Fibroblast of lung (primary cell): ENCODE measurements at places on chromosomes 1 and 21. TPM values are rescaled to one million over a fixed set of nuclear protein-coding genes. Genes with fewer than 3 reads are reported as not detected.
A peak's percentile ranks its signal among the peaks of the same experiment; 100 is the strongest.

DNA sequence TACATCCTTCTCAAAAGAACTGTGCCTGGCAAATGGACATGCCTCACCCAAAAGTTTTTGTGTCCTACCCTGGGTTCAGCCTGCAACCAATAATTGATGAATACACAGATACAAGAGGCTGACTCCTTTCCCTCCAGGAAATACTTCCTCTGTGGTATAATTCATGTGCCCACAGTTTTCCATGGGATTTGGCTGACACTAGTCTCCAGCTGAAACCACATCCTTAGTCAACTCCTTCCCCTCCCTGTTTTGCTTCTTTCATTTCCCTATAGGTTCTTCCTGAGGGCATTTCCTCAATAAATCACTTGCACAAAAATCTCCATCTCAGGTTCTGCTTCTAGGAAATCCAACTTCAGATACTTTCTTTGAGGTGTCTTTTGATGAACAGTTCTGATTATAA, 436.6 kb upstream of the C1orf87 start:
- no peak overlapping the region for H3K4me3 ChIP-seq
- no peaks in the 10 kb centered on the region for H3K4me1 ChIP-seq
- H3K36me3 ChIP-seq = no peaks in the 10 kb centered on the region
- no peaks in the 10 kb centered on the region for H3K27me3 ChIP-seq

GRCh38 chr1:209435654-209436566, 147.6 kb upstream of the CAMK1G start:
- no peaks in the 10 kb centered on the region for H3K4me1 ChIP-seq
- no peaks in the 10 kb centered on the region for H3K27me3 ChIP-seq
- no peak overlapping the region for H3K27ac ChIP-seq
- peak; percentile 74 for DNase-seq
- H3K4me3 ChIP-seq = no peak overlapping the region

DNA sequence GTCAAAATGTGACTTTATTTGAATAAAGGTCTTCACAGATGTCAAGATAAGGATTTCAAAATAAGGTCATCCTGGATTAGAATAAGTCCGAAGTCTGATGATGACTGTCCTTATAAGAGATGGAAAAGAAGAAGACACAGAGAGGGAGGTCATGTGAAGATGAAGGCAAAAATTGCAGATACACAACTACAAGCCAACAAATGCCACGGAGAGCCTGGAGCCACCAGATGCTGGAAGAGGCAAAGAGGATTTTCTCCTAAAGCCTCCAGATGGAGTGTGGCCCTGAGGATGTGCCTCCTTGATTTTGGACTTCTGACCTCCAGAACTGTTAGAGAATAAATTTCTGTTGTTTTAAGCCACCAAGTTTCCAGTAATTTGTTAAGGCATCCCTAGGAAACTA, 31.2 kb downstream of the SLAMF1 start:
- H3K4me1 ChIP-seq = no peaks in the 10 kb centered on the region
- no peak overlapping the region for H3K27ac ChIP-seq
- H3K27me3 ChIP-seq = no peaks in the 10 kb centered on the region
- H3K4me3 ChIP-seq = no peak overlapping the region

- H3K4me3 ChIP-seq = no peak overlapping the region
- DNase-seq = no peak
- no peaks in the 10 kb centered on the region for H3K4me1 ChIP-seq
- H3K36me3 ChIP-seq = no peaks in the 10 kb centered on the region
- no peak overlapping the region for H3K27ac ChIP-seq
These were observed 47.4 kb downstream of the NPHP4 start for GRCh38 chr1:5944843-5945167.

DNA sequence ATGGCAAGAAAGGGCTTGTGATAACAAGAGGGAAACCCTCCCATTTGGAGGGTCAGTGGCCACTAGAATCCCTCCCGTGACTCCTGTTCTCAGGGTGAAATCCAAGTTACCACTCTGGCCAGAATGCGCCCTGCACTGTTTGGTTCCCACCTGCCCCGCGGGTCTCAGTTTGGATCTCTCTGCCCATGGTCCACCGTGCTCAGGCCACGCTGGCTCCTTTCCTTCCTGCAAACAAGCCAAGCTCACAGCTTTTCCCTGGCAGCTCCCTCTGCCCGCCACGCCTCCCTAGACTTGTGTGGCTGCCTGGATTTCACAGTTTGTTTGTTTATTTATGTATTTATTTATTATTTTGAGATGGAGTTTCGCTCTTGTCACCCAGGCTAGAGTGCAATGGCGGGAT, 179.5 kb upstream of the VAMP3 start:
- no peaks in the 10 kb centered on the region for H3K36me3 ChIP-seq
- H3K4me1 ChIP-seq = no peaks in the 10 kb centered on the region
- H3K27me3 ChIP-seq = no peaks in the 10 kb centered on the region
- no peak overlapping the region for H3K4me3 ChIP-seq
- DNase-seq = no peak

DNA sequence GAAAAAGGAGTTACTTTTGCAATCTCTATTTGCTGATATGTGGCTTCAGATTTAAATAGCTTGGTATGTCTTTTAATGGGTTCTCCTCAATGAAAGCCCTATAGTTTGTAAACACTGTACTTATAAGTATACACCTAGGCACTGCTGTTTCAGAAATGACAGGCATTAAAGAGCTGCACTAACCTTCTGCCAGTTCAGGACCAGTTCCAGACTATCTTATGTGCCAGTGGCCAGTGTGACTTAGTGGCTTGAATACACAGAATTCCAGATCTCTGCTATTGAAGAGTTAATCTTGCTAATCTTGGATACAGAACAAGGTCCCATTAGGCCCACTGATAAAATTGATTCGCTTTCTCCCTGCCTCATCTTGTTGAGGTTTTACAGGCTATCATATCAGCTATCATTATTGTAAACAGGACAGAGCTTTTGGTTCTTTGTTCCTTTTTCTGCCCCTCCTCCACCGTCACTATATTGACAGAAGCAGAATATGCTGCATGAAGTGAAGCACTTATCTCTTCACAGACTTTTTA, 337.5 kb downstream of the LRRIQ3 start:
- no peak overlapping the region for H3K27ac ChIP-seq
- no peaks in the 10 kb centered on the region for H3K36me3 ChIP-seq
- H3K4me3 ChIP-seq = no peak overlapping the region
- no peak for DNase-seq

- H3K4me1 ChIP-seq = no peaks in the 10 kb centered on the region
- no peaks in the 10 kb centered on the region for H3K36me3 ChIP-seq
- peaks cover 2% of the 10 kb centered on the region for H3K27me3 ChIP-seq
- H3K4me3 ChIP-seq = no peak overlapping the region
- no peak overlapping the region for H3K27ac ChIP-seq
These were observed 37.9 kb upstream of the EEIG2 start for GRCh38 chr1:108521990-108522393.

DNA sequence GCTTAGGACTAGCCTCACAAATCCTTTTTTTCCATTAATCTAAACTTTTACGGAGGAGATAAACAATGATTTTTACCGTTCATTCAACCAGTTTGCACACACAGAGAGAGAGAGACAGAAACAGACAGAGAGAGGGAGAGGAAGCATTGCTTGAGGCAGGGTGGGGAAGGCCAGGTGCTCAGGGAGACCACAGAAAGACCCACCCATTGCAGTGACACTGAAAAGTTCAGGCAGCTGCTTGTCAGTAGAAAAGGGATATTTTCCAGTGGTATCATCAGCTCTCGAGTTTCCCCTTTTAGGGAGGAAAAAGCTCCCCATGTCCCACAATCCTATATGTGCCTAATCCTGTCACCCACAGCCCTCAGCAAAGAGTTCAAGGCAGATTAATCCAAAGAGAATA, 27.2 kb downstream of the TCP10L start:
- H3K27me3 ChIP-seq = no peaks in the 10 kb centered on the region
- no peak overlapping the region for H3K27ac ChIP-seq
- no peak overlapping the region for H3K4me3 ChIP-seq

Gene GPR3
- total RNA-seq = 0.17 and 0.26 TPM in 2 replicates

DNA sequence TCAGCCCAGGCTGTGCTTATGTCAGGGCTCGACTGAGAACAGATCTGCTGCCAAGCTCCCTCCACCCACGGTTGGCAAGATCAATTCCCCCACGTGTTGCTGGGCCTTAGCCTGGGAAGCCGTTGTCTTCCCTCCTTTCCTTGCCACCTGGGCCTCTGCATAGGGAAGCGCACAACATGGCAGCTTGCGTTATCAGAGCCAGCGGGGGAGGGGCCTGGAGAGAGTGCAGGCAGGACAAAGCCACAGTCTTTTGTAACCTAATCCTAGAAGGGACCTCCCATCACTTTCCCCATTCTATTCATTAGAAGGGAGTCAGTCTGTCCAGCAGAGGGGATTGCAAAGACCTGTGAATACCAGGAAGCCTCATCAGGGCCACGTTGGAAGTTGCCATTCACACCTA, 17.0 kb upstream of the IGSF21 start:
- H3K27ac ChIP-seq = no peak overlapping the region
- H3K36me3 ChIP-seq = no peaks in the 10 kb centered on the region
- no peak overlapping the region for H3K4me3 ChIP-seq
- DNase-seq = no peak
- no peaks in the 10 kb centered on the region for H3K27me3 ChIP-seq
- no peaks in the 10 kb centered on the region for H3K4me1 ChIP-seq

GRCh38 chr1:10669570-10669969, 126.9 kb downstream of the CASZ1 start:
- H3K4me3 ChIP-seq = no peak overlapping the region
- DNase-seq = no peak
- no peaks in the 10 kb centered on the region for H3K36me3 ChIP-seq
- H3K27me3 ChIP-seq = no peaks in the 10 kb centered on the region

Gene SPRR2A
- not detected in 2 replicates for total RNA-seq

GRCh38 chr1:10794724-10795275, 1.6 kb downstream of the CASZ1 start:
- peak overlapping the region; percentile 25 for H3K4me3 ChIP-seq
- no peaks in the 10 kb centered on the region for H3K36me3 ChIP-seq
- peak; percentile 11 for DNase-seq
- no peak overlapping the region for H3K27ac ChIP-seq
- peaks cover 38% of the 10 kb centered on the region for H3K27me3 ChIP-seq
- peaks cover 3% of the 10 kb centered on the region for H3K4me1 ChIP-seq

- H3K27me3 ChIP-seq = no peaks in the 10 kb centered on the region
- no peak overlapping the region for H3K4me3 ChIP-seq
- no peak overlapping the region for H3K27ac ChIP-seq
- peaks cover 10% of the 10 kb centered on the region for H3K4me1 ChIP-seq
- no peaks in the 10 kb centered on the region for H3K36me3 ChIP-seq
- peak; percentile 94 for DNase-seq
These were observed 505.2 kb downstream of the PLPP3 start for GRCh38 chr1:56074007-56074651.

Gene FBLIM1
- total RNA-seq = 17.3 and 27.7 TPM in 2 replicates

- peak; percentile 89 for DNase-seq
- no peaks in the 10 kb centered on the region for H3K27me3 ChIP-seq
- no peaks in the 10 kb centered on the region for H3K36me3 ChIP-seq
These were observed 49.5 kb downstream of the CHD1L start for GRCh38 chr1:147292012-147292411.

Gene PWP2
- 3.8 and 37.0 TPM in 2 replicates for total RNA-seq

Gene TMPRSS2
- 0.17 and 0.26 TPM in 2 replicates for total RNA-seq

DNA sequence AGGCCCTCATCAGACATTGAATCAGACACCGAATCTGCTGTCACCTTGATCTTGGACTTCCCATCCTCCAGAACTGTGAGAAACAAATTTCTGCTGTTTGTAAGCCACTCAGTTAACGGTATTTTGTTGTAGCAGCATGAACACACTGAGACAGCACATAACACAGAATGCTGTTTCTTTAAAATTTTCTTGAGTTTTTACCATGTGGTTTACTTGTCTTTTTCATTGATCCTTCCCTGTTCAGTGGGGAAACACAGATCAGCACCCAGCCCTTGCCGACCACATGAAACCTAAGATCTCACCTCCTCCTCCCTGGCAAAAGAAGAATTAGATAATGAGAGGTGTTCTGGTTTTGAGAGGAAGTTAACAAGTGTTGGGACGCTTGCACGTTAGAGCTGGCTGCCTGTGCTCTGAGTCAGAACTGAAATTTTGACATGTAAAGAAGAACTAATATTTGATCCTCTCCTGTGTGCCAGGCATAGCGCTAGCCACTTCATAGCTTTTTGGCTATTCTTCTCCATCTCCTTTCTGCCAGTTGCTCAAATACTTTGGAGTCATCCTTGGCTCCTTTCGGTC, 179.6 kb downstream of the DHRS3 start:
- peaks cover 21% of the 10 kb centered on the region for H3K4me1 ChIP-seq
- no peak overlapping the region for H3K27ac ChIP-seq
- no peaks in the 10 kb centered on the region for H3K27me3 ChIP-seq
- H3K36me3 ChIP-seq = no peaks in the 10 kb centered on the region
- no peak for DNase-seq

Gene SERPINC1
- total RNA-seq = under 0.01 TPM in 1 of 2 replicates, not detected in the other
